Stimulated activated CD4-positive, alpha-beta T cell treated with anti-CD3 and anti-CD28 coated beads, Interleukin-15, amount 100 ng/mL, for 1 hour (primary cell): ENCODE measurements at places on chromosomes 1 and 21.

GRCh38 chr1:179856296-179856695 lies 21.3 kb downstream of the TOR1AIP2 start:
- DNase-seq: no peak

DNA sequence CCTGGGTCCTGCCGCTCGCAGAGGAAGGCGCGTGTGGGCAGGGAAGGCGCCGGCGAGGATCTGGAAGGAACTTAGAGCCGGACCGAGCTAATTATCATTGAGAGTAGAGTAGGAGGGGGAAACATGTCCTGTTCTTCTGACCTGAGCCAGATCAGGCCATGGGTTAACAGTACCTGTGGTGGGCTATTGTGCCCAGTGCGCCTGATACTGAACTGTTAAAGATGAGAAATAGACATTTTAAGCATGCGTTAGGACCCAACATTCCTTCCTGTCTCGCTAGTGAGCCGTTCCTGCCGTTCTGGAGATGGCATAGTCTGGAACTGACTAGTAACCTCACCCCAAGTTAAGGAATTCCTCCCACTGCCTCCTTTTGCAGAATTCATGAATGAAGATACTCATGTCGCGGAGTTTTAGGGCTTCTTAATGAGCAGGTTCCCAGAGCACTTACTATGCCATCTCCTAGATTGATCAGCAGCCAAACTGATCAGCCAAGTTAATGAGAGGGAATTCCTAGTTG lies 870 bp downstream of the STRIP1 start:
- DNase-seq: no peak

DNA sequence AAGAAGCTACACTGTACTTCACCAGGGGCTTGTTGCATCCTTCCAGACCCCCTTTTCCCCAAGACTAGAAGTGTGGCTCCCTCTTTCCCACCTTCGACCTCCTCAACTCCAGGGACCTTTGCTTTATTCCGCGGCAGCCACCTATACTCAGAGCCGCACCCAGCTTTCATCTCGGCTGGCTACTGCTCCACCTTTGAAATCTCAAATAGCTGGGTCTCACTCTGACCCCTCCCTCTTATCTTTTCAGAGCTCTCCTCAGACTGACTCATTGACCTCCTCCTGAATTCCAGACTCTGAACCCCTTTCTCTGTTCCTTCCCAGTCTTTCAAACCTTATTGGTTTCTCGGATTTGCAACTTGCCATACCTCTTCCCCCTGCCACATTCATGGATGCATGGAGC lies 144.7 kb upstream of the JUN start:
- DNase-seq: no peak

- DNase-seq: no peak
Observed at GRCh38 chr1:239784896-239785295, 306.8 kb upstream of the FMN2 start.

DNA sequence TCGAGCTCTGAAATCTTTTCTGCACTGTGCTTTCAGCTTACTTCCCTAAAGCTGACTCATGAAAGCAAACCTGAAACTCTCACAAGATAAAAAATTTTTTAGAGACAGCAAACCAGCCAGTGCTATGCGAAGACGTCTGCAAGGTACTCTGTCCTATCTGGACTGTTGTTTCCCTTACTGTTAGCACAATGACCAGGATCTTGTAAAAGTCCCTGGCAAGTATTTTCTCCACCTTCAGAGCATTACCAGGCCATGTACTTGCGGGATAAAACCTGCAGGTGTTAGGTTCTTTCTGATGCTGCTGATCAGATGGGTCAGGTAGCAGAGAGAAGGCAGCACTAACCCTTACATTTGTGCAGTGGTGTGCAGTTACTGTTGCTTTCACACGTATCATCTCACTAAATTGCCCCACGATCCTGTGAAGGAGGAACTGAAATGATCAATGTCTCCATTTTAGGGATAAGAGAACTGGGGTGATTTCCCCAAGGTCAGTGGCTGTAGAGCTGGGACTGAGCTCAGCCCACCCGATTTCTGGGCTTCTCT lies 56.6 kb downstream of the PLXNA2 start:
- DNase-seq: no peak

DNA sequence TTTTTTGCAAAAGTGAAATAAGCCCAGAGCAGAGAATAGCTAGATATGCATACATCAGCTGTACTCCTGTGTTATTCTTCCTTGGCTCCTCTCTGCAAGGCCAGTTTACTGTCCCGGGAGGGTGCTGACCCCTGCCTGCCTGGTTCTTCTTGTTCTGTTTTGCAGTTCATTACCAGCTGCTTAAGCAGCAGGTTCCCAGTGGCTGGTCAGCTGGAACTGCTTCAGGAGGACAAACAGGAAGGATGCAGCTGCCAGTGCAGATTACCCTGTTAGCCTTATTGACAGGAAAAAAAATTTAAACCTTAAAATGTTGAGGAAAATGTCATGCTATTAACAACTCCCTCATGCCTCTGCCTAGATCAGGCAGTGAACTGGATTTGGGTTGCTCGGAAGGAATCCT lies 16.0 kb upstream of the LRIG2 start:
- no peak for DNase-seq

- no peak for DNase-seq
Observed at GRCh38 chr1:24910210-24910609, 19.9 kb downstream of the RUNX3 start.

- no peak for DNase-seq
Observed at GRCh38 chr1:168485048-168485447, 58.7 kb downstream of the XCL2 start.

- no peak for DNase-seq
Observed at GRCh38 chr1:225567789-225568188, 85.1 kb downstream of the ENAH start.

DNA sequence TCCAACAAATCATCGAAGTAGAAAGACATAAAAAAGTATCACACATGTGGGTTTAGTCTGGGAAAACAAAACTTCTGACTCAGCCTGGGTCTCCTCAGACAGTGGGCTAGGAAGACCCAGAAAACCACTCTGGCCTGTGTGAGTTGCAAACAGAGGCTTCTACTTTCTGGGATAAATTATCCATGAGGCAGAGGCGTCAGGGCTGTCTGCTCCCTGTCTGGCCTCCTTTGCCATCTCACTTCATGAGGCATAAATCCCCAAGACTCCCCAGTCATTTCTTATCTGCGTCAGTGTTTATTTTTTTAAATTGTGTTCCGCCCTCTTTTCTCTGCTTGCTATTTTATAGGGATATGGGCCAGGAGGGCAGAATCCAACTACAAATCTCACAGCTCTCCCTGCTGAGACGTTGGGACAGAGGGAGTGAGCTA lies 80.6 kb upstream of the TRABD2B start:
- DNase-seq: no peak

DNA sequence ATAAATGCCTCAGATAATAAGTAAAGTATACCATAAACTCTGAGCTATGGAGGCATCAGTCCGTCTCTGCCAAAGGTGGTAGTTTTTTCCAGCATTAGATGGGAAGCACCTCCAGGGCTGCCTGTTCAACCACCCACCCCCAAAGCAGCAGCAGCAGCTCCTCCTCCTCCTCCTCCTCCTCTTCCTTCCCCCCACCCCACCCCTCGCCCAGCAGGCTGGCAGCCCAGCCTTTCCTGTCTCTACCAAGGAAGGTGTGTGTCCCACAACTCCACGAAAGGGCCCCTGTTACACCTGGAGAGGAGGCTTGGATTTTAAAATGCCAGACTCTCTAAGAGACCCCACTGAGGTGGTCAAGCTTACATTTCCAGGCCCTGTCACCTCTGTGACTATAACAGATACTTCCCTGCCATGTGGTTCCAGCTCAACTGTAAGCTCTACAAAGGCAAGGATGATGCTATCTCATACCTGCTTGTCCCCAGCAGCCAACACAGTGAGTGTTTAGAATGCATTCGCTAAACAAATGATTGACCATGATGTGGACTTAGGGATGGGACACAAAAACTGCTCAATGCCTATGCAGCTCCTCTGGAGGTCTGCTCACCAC lies 76.7 kb downstream of the GFI1 start:
- DNase-seq: no peak

- DNase-seq: no peak
Observed at GRCh38 chr1:185427264-185427663, 110.2 kb upstream of the IVNS1ABP start.

- no peak for DNase-seq
Observed at GRCh38 chr21:36647279-36648093, 51.4 kb upstream of the SIM2 start.

GRCh38 chr1:165764277-165764676 lies 4.4 kb downstream of the TMCO1 start:
- DNase-seq: no peak

DNA sequence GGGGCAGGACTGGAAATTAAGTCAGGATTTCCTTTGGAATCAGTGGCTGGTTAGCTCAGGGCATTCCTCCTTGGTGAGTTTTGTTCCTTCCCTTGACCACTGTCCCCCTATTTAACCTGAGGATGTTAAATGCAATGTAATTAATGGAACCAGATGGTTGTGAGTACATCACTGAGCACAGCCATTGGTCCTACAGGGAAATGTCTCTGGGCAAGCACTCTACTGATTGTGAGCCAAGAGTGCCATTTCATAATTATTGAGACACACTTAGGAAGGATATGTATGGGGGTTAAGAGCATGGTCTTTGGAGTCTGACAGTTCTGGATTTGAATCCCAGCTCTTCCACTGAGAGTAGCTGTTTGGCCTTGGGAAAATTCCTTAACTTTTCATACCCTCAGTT lies 74.4 kb downstream of the SPAG17 start:
- no peak for DNase-seq

DNA sequence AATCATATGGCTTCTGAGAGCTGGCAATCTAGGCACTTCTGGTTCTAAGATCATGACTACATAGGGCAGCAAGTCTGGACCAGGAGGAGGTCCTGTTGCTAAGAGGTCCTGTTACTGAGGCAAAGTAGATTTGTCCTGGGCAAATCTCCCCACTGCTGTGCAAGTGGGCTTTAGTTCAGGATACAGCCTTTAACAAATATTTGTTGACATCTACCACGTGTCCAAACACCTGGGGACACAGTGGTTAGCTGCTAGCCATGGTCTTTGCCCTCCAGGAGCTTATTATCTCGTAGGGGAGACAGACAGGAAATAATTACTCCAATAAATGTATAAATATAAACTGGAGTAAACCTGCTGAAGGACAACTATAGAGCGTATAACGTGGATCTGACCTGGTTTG lies 3.2 kb downstream of the CGN start:
- DNase-seq: no peak

DNA sequence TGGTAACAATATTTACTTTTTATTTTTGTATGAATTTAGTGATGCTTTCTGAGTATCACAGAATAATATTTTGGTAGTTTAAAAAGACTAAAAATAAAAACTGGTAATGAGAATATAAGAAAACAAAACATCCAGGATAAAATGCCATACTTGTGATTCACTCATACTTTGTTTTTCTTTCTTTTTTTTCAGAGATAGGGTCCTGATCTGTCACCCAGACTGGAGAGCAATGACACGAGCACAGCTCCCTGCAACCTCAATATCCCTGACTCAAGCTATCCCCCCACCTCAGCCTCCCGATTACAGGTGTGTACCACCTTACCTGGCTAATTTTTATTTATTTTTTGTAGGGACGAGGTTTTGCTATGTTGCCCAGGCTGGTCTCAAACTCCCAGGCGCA lies 64.2 kb upstream of the ADAM30 start:
- DNase-seq: no peak

- DNase-seq: no peak
Observed at GRCh38 chr21:40337981-40338380, 470.7 kb downstream of the PCP4 start.

GRCh38 chr1:84096176-84096575 lies 47.9 kb upstream of the PRKACB start:
- no peak for DNase-seq

DNA sequence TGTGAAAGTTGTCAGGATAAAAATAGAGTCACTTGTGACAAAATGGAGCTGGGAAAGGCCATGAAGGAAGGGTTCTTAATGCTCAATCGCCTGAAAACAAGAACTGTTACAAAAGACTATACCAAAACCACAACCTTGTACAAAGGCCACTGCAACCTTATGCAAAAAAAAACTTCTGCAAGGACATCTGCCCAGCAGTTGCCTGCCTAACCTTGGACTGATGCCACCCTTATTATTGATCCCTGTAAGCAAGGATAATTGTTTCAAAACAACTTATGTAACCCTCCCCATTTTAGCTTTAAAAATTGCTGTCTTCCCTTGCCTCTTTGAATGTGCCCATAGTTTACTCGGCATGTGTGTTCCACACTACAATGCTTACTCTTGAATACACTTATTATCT lies 5.7 kb downstream of the ALG14 start:
- DNase-seq: no peak

DNA sequence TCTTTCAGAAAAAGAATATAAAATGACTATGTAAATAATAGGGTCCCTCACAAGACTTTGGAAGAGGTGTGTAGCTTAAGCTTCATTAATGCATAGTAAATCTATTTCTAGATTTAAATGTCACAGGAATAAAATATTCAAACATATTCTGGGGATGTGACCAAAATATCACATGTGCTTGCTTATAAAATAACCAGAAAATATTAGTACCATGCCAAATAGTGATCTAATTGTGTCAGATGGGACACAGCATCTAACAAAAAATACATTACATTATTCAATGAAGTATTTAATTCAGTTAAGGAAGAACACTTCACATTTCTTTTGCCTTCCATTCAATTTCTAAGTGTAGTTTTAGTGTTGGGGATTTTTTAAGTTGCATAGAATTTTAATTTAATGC lies 179.5 kb downstream of the LRRC40 start:
- no peak for DNase-seq

GRCh38 chr21:41500931-41501381 lies 7.0 kb downstream of the TMPRSS2 start:
- DNase-seq: no peak

- no peak for DNase-seq
Observed at GRCh38 chr21:39373634-39374033, 24.7 kb upstream of the HMGN1 start.

DNA sequence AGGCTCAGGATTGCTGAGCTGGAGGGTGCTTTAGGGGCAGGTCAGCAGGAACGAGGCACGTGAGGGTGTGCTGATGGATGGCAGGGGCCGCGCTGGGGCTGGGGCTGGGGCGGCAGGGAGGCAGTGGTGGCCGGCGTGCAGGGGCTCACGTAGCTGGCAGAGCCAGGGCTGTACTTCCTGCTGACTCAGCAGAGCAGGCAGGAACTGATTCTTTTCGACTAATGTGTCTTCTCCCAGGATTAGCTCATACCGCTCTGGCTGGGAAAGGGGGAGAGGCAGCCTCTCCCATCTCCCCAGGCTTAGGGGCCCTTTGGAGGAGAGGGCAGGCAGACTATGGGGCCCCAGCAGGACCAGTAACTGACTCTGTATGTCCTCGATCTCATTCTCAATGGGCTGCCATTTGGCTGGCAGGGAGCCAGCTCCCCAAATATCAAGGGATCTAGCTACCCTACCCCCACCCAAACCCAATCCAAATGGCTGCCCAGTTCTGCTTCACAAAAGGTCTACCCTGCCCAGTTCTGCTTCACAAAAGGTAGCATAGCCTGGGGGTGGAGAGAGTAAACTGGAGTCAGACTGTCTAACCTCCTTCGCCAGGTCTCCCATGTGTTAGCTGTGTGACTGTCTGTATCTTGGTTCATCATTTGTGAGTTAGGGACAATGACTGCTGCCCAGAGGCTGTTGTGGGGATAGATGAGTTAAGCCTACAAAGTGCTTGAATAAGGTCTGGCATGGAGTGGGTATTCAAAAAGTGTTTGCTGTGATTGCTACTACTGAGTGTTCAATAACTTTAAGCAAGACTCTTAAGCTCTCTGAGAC lies 100.1 kb upstream of the SLC2A1 start:
- DNase-seq: no peak
